C1 segment of cervical spinal cord (tissue), 14 donors: ENCODE measurements at places on chromosomes 5 and 9.

- no peak for DNase-seq
Observed at GRCh38 chr5:136166909-136167308, 26.1 kb downstream of the SMIM32 start.

DNA sequence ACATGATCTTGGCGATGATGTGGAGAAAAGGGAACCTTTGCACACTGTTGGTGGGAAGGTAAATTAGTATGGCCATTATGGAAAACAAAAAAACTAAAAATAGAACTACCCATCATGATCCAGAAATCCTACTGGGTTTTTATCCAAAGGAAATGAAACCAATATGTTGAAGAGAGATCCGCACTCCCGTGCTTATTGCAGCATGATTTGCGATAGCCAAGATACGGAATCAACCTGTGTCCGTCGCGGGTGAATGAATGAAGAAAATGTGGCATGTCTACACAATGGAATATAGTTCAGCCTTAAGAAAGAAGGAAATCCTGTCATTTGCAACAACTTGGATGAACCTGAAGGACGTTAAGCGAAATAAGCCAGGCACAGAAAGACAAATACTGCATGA lies 84.5 kb downstream of the TTLL11 start:
- DNase-seq = no peak

GRCh38 chr9:137128862-137129455 lies 10.0 kb upstream of the GRIN1 start:
- no peak for DNase-seq

DNA sequence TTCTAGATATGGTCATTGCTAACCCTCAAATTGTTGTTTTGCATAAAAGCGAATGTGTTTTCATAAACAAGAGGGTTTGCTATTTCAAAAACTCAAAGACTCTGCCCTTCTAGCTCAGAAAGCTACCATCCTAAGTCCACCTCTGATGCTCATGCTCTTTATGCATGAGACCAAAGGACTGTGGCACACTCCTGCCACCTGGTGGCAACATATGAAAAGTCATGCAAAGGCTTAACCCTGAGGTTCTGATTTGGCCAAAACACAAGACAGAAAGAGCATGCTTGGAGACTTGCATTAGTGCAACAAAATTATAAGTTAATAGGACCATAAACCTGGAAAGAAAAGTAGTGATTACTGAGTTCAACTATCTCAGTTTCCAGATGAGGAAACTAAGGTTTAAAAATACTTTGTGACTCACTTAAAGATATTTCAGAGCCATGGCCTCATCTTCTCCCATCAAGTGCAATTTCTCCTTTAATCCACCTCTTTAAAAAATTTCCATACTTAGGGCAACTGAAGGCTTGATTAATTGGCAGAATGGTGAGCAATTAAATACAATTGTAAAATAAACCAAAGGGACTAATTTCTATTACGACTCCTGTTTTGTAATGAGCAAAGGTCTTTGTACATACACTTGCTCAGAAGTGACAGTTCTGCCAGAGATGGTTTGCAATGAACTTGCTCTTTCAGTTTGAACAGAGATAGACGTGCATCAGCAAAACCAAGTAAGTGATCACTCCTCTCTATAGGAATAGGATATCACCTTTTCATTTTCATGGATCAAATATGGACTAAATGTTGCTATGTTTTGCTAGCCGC lies 110.7 kb upstream of the RAD23B start:
- DNase-seq = no peak

GRCh38 chr5:133611357-133612248 lies 738 bp downstream of the FSTL4 start:
- DNase-seq = no peak

- DNase-seq = no peak
Observed at GRCh38 chr5:146451411-146451810, 4.3 kb downstream of the TCERG1 start.
